ENCODE measurements at places on chromosomes 11 and 22. TPM values are rescaled to one million over a fixed set of nuclear protein-coding genes. Genes with fewer than 3 reads are reported as not detected.

The CDC42BPG gene
- total RNA-seq, result under 0.01 TPM

The KCNE3 gene
- total RNA-seq, result 18.1 TPM

The MUC15 gene
- total RNA-seq, result not detected

The HSPB2 gene
- 0.18 TPM for total RNA-seq

The OR51B2 gene
- 0.18 TPM for total RNA-seq

The C11orf42 gene
- not detected for total RNA-seq

The SOX6 gene
- 1.00 TPM for total RNA-seq

The OR8B12 gene
- total RNA-seq, result not detected

The CEP126 gene
- 1.1 TPM for total RNA-seq

The C11orf21 gene
- not detected for total RNA-seq

Data from smooth muscle cell of bladder (primary cell).